ENCODE measurements at places on chromosomes 7 and 10.

DNA sequence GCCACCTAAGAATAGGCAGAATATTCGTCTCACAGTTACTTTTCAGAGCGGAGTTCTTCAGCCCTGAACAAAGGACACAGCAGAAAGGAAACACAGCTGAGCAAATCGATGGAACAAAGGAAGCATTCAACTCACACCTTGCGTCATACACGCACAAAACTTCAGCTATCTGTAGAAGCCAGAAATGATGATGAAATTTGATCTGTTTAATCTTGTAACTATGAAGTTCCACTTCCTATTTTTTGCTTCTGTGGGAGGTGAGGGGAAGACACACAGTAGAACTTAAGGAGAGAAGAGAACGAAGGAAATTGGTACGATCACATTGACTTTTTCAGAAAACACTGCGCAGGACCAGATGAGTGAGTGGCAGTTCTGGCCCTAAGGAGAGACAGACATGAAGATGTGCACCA is 26.2 kb downstream of the FAM171A1 start:
- DNase-seq, result no peak

GRCh38 chr10:77911535-77912123 is 14.9 kb downstream of the DLG5 start:
- no peak for DNase-seq

GRCh38 chr10:30630571-30630970 is 1.0 kb upstream of the LYZL2 start:
- no peak for DNase-seq

DNA sequence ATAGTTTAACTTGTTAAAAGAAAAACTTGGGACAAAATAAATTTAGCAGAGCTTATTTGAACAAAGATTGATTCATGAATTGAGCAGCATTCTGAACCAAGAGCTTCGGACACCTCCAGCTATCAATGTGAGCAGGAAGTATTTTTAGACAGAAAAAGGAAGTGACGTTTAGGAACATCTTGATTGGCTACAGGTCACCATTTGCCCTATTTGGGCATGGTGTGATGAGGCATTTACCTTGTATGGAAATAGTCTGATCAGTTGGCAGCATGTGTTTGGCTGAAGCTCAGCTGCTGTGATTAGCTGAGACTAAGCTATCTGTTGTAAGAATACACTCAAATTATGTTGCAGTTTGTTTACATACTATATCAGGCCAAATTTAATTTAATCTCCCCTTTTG is 185.1 kb downstream of the ATRNL1 start:
- DNase-seq, result no peak

GRCh38 chr10:131102676-131103075 is 208.8 kb downstream of the TCERG1L start:
- no peak for DNase-seq
